ENCODE measurements at places on chromosomes 13 and 19.

GRCh38 chr19:16867211-16867610 lies 21.6 kb upstream of the F2RL3 start:
- no peak for DNase-seq

GRCh38 chr13:113383089-113383488 lies 19.2 kb upstream of the GRTP1 start:
- DNase-seq: no peak

DNA sequence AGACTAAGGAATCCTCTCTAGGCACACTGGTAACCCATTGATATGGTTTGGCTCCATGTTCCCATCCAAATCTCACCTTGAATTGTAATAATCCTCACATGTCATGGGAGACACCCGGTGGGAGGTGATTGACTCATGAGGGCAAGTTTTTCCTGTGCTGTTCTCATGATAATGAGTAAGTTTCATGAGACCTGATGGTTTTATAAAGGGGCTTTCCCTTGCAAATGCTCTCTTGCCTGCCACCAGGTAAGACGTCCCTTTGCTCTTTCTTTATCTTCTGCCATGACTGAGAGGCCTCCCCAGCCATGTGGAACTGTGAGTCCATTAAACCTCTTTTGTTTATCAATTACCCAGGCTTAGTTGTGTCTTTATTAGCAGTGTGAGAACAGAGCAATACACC lies 81.4 kb upstream of the GPC6 start:
- no peak for DNase-seq

DNA sequence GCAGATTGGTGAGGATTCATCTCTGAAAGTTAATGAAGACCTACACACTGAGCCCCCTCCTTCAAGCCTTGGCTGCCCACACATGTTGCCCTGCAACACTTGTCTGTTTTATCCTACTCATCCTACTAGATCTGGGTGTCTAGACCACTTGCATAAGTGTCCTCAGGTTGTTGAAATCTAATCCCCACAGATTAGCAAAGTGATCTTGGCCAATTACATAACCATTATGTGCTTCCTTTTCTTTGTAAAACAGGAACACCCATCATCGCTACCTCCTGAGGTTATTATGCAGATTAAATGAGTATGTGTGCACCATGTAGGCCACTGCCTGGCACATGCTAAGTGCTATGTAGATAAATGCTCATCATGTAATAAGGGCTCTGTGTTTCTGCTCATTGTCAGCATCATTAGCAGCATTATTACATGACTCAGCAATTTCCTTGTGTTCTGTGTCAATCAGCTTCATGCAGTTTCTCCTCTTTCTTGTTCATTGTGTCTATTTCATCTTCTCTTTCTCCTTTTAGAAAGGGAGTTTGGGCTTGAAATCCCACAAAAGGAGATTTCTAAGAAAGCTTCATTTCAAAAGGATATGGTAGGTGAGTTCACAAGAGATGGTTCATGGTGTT lies 15.1 kb downstream of the ZNF175 start:
- DNase-seq: no peak

GRCh38 chr13:45398877-45399276 lies 19.3 kb downstream of the SLC25A30 start:
- DNase-seq: no peak

DNA sequence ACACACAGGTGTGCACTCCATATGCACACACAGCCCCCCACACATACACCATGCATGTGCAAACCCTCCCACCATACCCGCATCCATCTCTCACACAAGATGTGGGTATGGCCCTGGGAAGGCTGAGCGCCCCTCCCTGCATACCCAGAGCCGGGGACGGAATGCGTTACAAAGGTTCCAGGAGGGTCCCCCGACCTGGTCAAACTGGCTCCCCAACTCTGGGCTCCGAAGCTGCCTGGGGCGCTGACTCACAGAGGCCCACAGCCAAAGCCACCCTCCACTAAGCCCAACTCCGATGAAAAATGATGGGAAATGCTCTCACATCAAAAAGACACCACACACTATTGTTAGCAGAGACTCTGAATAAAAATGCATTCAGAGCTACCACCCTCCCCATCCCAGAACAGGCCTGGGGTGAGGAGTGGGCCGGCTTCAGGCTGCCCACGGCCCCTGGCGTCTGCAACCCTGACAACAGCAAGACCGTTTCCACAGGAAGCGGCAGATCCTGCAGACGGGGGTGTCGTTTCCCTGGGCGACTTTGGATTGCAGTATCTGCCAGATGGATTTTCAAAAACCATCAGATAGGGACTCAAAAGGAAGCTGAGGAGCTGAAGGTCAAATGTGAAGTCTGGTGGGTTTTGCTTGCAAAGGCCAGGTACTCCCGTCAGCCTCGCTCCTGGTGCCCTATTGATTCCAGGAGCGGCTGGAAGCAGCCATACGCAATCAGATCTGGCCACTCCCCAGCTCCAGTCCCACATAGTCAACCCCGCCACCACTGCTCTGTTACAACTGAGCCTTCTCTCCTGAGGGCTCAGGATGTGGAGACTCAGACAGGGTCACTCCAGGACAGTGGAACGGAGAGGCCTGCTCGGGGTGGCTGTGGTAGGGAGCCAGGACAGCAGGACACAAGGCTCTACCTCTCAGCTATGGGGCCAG lies 14.3 kb downstream of the PEPD start:
- DNase-seq: no peak

DNA sequence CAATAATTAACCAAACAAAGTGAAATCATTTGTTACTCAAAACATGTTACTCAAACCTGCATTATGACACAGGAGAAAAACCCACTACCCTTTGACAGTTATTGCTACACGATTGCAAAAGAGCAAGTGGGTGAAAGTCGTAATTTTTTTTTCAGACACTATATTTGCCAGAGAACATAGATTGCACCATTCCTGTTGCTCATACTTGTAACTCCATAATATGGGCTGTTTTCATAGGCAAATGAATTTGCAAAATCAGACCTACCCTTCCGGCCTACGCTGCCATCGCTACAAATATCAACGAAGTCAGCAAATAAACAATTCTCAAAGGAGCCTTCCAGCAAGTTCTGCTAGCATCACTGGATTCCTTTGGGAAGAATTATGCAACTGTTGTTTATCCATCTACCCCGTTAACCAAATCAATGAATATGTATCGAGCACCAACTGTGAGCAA lies 396.5 kb downstream of the IRS2 start:
- no peak for DNase-seq

- no peak for DNase-seq
Measured at GRCh38 chr19:8392017-8392591, 1.9 kb downstream of the RAB11B start.

DNA sequence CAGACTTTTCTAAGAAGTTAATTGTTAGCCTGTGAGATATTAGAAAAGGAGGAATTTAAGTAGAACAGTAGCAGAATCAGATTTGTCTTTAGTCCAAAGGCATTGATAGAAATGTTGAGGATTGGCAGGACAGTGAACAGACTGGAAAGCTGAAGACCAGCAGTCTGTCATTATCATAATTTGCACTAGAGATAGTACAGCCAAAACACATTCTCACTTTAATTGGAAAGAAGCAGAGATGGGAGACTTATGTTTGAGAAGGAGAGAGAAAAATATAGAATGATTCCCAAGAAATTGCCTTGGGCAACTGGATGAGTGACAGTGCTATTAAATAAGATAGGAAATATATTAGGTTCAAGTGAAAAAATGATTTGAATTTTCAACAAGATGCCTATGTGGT lies 755.5 kb downstream of the SLITRK5 start:
- no peak for DNase-seq

- peak; percentile 65 for DNase-seq
Measured at GRCh38 chr13:23321535-23322241, 111.8 kb downstream of the SACS start.

DNA sequence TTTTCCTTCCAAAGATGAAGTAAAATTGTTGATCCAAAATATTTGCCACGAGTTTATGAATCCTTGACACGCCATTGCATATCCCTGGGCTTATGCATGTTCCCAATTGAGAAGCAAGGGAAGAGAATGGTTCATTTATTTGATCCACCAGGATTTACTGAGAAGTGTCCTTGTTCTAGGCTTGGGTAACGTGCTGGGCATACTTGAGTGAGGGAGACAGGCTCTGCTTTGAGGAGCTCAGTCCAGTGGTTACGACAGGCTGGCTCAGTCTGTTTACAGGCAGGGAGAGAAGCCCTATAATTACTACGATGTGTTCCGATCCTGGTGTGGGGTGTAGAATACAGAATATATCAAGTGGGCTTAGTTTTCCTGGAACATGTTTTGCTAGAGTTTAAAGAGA lies 6.3 kb upstream of the PNMA8C start:
- no peak for DNase-seq

- DNase-seq: no peak
Measured at GRCh38 chr13:31522396-31522795, 216.9 kb upstream of the RXFP2 start.

DNA sequence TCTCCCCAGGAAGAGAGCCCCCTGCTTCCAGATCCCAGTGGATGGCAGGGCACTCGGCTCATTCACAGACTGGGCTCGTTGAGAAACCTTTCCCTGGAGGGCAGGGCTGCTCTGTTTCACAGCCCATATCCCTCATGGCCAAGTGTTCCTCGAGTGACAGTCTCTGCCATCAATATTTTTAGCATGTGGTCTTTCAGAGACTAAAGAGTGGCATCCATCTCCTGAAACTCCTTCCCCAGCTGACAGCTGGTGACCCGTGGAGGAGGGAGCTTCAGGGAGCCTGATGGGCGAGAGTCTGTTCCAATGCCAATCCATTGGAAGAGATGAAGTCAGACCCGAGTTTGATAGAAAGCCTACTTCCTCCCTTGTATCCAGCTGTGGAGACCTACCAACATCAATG lies 30.7 kb upstream of the ALOX5AP start:
- DNase-seq: no peak

- DNase-seq: no peak
Measured at GRCh38 chr13:42650506-42650905, 76.6 kb downstream of the TNFSF11 start.

- no peak for DNase-seq
Measured at GRCh38 chr19:39407660-39408391, 1.2 kb downstream of the ZFP36 start.

DNA sequence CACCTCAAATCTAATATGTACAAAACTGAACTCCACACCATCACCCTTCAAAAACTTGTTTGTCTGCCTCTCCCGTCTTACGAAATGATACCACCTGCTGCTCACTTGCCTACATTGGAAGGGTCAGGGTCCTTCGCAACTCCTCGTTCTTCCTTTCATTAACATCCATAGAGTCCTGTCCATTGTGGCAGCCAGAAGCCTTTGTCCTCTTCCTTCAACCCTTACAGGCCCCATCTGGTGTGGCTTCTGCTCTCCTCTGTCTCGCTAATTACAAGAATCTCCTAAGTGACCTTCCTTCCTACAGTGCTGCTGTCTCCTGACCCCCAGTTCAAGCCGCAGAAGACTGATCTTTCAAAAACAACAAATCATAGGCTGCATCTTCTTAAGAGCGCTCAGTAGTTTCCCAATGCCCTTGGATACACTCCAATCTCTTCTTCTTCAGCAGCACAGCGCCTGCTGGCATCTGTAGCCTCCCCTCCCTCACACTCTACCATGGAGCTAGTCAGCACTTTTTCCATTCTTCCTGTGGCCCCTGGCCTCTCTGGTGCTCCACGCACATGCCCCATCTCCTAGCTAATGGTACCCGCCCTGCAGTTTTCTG lies 382.7 kb downstream of the LIG4 start:
- DNase-seq: no peak

GRCh38 chr19:18259893-18260292 lies 14.4 kb downstream of the IQCN start:
- no peak for DNase-seq
